ENCODE measurements at places on chromosomes 2 and 18. TPM values are rescaled to one million over a fixed set of nuclear protein-coding genes. Genes with fewer than 3 reads are reported as not detected.

- no peaks in the 10 kb centered on the region for H3K36me3 ChIP-seq
- H3K4me3 ChIP-seq: no peak overlapping the region
- H3K27ac ChIP-seq: no peak overlapping the region
- peaks cover 5% of the 10 kb centered on the region for H3K4me1 ChIP-seq
- DNase-seq: peak; percentile 29
- no peaks in the 10 kb centered on the region for H3K27me3 ChIP-seq
Measured at GRCh38 chr18:8049147-8049546, 482.0 kb downstream of the PTPRM start.

Gene ALK
- not detected for total RNA-seq

Gene CCDC148
- 0.56 TPM for total RNA-seq

DNA sequence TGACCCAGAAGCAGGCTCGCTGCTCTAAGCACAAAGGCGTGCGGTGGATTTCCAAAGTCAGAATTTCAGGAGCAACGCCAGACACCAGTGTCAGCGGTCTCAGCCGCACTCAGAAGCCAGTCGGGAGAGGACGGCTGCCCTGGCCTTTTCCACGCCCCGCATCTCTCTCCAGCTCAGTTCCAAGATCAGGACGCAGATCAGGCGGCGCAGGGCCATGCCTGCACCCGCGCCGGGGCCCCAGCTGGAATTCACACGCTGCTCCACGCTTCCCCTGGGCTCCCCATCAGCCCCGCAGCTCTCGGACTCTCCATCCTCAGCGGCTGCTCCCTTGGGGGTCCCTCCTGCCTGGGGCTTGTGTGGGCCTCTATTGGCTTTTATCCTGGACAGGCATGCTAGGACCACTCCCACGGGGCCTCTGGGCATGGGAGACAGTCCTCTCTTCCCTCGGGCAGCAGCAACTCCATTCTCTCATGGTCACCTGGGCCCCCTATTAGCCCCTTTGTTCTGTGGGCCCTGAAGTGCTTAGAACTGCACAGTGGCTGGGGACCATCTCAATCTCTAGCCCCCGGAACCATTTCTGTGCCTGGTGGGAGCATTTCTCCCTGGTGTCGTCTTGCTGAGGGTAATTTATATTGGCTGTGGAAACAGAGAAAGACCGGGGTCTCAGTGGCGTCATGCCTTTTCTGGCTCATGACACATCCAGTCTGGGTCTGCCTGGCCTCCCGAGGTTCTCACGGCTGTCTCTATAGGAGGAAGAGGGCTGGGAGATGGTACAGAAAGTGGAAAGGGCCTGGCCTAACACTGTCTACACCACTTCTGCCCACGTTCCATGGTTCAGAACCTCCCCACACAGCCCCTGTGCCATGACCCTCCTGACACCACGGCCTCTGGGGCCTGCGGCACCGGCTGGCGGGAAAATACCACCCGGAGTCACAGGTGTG is 14.9 kb upstream of the TMEM18 start:
- DNase-seq: no peak
- no peaks in the 10 kb centered on the region for H3K36me3 ChIP-seq
- H3K27me3 ChIP-seq: no peaks in the 10 kb centered on the region
- H3K27ac ChIP-seq: no peak overlapping the region

GRCh38 chr2:121698318-121698930 is 38.3 kb downstream of the NIFK start:
- no peak for DNase-seq
- H3K4me3 ChIP-seq: no peak overlapping the region
- H3K27me3 ChIP-seq: no peaks in the 10 kb centered on the region
- no peaks in the 10 kb centered on the region for H3K36me3 ChIP-seq

Gene MCM6
- total RNA-seq: 36.7 TPM

Gene PID1
- total RNA-seq: 0.83 TPM

- no peaks in the 10 kb centered on the region for H3K36me3 ChIP-seq
- no peak overlapping the region for H3K4me3 ChIP-seq
- no peak for DNase-seq
- no peak overlapping the region for H3K27ac ChIP-seq
- no peaks in the 10 kb centered on the region for H3K27me3 ChIP-seq
- H3K4me1 ChIP-seq: peaks cover 8% of the 10 kb centered on the region
Measured at GRCh38 chr18:58591286-58591685, 37.6 kb downstream of the ALPK2 start.

All from IMR-90 (cell line).